ENCODE measurements at places on chromosomes 3 and 15. TPM values are rescaled to one million over a fixed set of nuclear protein-coding genes. Genes with fewer than 3 reads are reported as not detected.
A peak's percentile ranks its signal among the peaks of the same experiment; 100 is the strongest.

GRCh38 chr15:75185271-75186029 lies 16.2 kb upstream of the C15orf39 start:
- no peak overlapping the region for H3K4me3 ChIP-seq
- H3K4me1 ChIP-seq = peaks cover 15% of the 10 kb centered on the region
- H3K27ac ChIP-seq = no peak overlapping the region
- DNase-seq = no peak
- H3K27me3 ChIP-seq = no peaks in the 10 kb centered on the region

CKMT1A gene
- not detected for total RNA-seq

GRCh38 chr15:37789397-37789786 lies 145.0 kb upstream of the TMCO5A start:
- H3K27me3 ChIP-seq = no peaks in the 10 kb centered on the region
- no peak overlapping the region for H3K27ac ChIP-seq
- no peak overlapping the region for H3K4me3 ChIP-seq
- peaks cover 18% of the 10 kb centered on the region for H3K4me1 ChIP-seq
- no peak for DNase-seq
- no peaks in the 10 kb centered on the region for H3K36me3 ChIP-seq

DNA sequence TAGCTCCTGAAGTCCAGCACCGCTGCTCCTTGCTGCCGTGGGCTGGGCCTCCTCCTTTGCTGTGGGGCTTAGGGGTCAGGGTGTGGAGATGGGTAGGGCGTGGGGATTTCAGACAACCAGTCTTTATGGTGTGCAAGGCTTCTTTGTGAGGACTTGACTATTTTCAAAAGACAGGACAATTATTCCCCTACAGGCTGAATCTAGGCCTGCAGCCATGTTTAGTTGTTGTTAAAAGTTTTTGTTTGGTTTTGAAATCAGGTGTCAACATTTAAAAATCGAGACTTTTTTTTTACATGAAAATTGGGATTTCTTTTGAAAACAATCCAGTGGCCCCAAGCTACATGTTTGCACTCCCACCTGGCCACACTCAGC lies 10.6 kb downstream of the RPL32 start:
- H3K36me3 ChIP-seq = peaks cover 42% of the 10 kb centered on the region
- no peak overlapping the region for H3K4me3 ChIP-seq
- no peak for DNase-seq
- H3K27ac ChIP-seq = no peak overlapping the region

DNA sequence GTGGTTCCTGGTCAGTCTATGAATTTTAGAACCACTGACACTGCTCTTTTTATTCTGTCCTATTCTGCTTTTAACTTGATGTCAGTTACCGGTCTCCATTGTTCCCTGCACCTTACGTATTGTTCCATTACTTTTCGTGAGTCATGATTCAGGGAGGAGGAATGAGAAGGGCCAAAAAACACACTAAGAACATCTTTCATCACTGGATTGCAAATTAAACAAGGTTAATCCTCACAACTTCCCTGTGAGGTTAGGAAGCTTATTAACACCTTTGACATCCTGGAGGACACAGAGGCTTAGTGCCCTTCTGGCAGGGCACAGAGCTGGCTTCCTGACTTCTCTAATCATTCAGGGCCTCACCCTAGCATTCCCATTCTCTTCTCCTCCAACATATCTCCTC lies 227.6 kb upstream of the SATB1 start:
- no peaks in the 10 kb centered on the region for H3K4me1 ChIP-seq
- no peak overlapping the region for H3K4me3 ChIP-seq
- DNase-seq = no peak
- H3K27ac ChIP-seq = no peak overlapping the region
- no peaks in the 10 kb centered on the region for H3K27me3 ChIP-seq

GRCh38 chr3:16932877-16933276 lies 48.1 kb downstream of the PLCL2 start:
- DNase-seq = no peak
- H3K4me1 ChIP-seq = peaks cover 8% of the 10 kb centered on the region
- H3K27me3 ChIP-seq = no peaks in the 10 kb centered on the region
- H3K27ac ChIP-seq = no peak overlapping the region

DNA sequence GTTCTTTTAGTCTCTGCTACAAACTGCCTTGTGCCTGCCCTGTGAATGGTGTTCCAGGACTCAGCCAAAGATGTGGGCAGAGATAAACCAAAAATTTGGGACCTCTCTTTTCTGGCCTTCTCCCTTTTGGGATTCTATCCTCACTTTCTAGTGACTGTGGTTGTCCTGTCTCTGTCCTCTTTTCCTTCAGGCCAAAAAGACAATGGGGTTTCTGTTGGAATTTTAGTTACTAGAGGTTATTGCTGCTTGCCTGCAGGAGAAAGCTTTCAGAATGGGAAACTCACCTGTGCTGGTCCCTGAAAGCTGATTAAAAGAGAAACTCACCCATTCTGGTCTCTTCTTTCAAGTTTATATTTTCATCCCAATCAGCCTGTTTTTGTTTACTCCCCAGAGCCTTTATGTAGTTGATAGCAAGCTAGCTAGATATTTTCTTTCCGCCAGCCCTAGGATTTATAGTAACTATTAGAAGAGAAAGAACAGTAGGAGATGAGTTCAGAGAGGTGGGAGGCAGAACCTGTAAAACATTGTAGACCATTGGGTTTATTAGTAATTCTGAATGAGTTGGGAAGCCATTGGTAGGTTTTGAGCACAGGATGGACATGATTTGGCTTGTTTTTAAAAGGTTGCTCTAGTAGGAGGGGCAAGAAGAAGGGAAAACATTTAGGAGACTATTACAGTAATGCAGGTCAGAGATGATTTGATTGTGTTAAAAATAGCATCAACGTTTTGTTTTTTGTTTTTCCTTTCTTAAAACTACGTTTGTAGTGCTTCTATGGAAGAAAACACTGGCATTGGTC lies 138.9 kb downstream of the TCF12 start:
- H3K27ac ChIP-seq = no peak overlapping the region
- H3K4me3 ChIP-seq = no peak overlapping the region
- peaks cover 67% of the 10 kb centered on the region for H3K4me1 ChIP-seq
- H3K27me3 ChIP-seq = no peaks in the 10 kb centered on the region
- no peak for DNase-seq
- H3K36me3 ChIP-seq = no peaks in the 10 kb centered on the region

- no peaks in the 10 kb centered on the region for H3K4me1 ChIP-seq
- no peak overlapping the region for H3K4me3 ChIP-seq
- H3K36me3 ChIP-seq = no peaks in the 10 kb centered on the region
- no peak overlapping the region for H3K27ac ChIP-seq
- H3K27me3 ChIP-seq = no peaks in the 10 kb centered on the region
Measured at GRCh38 chr3:37800022-37800551, 61.6 kb upstream of the CTDSPL start.

GRCh38 chr15:81926981-81927380 lies 118.8 kb downstream of the MEX3B start:
- DNase-seq = no peak
- no peaks in the 10 kb centered on the region for H3K27me3 ChIP-seq
- H3K36me3 ChIP-seq = no peaks in the 10 kb centered on the region
- H3K4me3 ChIP-seq = no peak overlapping the region
- H3K27ac ChIP-seq = no peak overlapping the region
- no peaks in the 10 kb centered on the region for H3K4me1 ChIP-seq

COL6A6 gene
- total RNA-seq = not detected

- 0 out of 2 replicates have a peak, but pooled peaks cover 2% of the 10 kb centered on the region for H3K36me3 ChIP-seq
- no peak overlapping the region for H3K4me3 ChIP-seq
- peak; percentile 59 for DNase-seq
- H3K27ac ChIP-seq = peak overlapping the region; percentile 48
- H3K27me3 ChIP-seq = no peaks in the 10 kb centered on the region
Measured at GRCh38 chr3:48064292-48064829, 48.1 kb upstream of the MAP4 start.

PRRT3 gene
- total RNA-seq = 7.5 TPM

LHFPL4 gene
- not detected for total RNA-seq

DNA sequence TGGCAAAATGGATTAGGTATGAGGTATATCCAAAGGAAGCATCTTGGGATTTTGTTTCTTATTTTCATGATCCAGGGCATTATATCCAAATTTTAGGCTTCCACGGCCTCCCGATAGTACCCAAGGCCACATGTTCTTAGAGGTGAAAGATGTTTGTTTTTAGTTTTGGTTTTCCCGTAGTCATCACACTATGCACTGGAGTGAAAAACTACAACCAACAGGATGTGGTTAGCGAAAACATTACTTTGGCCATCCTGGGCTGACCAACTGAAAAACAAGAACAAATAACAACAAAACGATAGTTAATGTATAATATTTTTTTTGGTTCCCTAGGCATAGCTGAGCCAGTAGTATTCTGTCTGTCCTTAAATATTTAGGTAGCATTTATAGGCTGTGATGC lies 749.7 kb downstream of the GRM7 start:
- DNase-seq = no peak
- H3K4me1 ChIP-seq = no peaks in the 10 kb centered on the region
- no peak overlapping the region for H3K27ac ChIP-seq
- H3K4me3 ChIP-seq = no peak overlapping the region
- no peaks in the 10 kb centered on the region for H3K27me3 ChIP-seq

DNA sequence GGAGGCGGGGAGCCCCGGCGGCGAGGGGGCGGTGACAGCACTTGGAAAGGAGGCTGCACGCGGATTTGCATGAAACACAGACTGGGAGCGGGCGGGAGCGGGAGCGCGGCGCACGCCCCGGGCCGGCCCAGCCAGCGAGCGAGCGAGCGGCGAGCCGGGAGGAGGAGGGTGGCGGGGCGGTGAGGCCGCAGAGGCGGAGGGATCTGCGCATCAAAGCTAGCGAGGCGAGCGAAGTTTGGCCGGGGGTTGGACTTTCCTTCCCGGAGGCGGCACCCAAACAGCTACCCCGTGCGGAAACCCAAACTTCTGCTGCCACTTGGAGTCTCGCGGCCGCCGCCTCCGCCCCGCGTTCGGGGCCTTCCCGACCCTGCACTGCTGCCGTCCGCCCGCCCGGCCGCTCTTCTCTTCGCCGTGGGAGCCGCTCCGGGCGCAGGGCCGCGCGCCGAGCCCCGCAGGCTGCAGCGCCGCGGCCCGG lies at the start of gene SMAD3:
SMAD3 (plus strand) TSS at position 72 of the 475 bp plus-strand sequence. CDS start 553 bp downstream, outside the sequence.
- peak within 1 kb of the TSS; percentile 83 for H3K27ac ChIP-seq

GRCh38 chr15:80367094-80367493 lies 37.1 kb upstream of the ARNT2 start:
- no peaks in the 10 kb centered on the region for H3K4me1 ChIP-seq
- no peak overlapping the region for H3K27ac ChIP-seq
- no peak overlapping the region for H3K4me3 ChIP-seq
- H3K27me3 ChIP-seq = peaks cover 5% of the 10 kb centered on the region
- no peaks in the 10 kb centered on the region for H3K36me3 ChIP-seq
